ENCODE measurements at places on chromosomes 4 and X.

- no peak for DNase-seq
Observed at GRCh38 chrX:41734530-41734929, 10.5 kb downstream of the GPR82 start.

DNA sequence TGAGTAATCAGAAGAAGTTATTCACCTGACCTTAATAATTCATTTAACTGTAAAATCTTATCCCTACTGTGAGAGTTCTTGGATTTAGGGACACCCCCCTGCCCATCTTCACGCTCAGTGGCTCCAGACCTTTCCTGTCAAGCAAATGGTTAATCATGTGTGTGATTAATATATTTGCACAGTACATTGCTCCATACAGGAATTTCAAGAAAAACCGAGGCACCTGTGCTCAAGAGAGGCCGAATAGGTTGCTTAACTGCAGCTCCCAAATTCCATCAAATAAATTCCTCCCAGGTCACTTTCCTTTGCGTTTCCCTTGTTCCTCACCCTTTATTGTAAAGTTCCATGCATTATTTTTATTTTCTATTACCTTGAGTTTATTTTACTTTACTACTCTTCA is 119.5 kb downstream of the STOX2 start:
- DNase-seq, result no peak

DNA sequence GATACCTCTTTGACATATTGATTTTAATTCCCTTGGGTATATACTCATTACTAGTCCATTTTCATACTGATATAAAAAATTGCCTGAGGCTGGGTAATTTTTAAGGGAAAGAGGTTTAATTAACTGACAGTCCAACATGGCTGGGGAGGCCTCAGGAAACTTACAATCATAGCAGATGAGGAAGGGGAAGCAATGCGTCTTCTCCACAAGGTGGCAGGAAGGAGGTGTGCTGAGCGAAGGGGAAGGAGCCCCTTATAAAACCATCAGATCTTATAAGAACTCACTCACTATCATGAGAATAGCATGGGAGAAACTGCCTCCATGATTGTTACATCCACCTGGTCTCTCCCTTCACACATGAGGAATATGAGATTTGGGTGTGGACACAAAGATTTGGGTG is 42.4 kb downstream of the MSX1 start:
- DNase-seq, result no peak

- no peak for DNase-seq
Observed at GRCh38 chrX:662126-662525, 31.5 kb downstream of the SHOX start.

GRCh38 chr4:74480267-74480666 is 35.3 kb downstream of the AREG start:
- DNase-seq, result no peak

GRCh38 chrX:112636951-112637581 is 42.7 kb downstream of the LHFPL1 start:
- DNase-seq, result no peak

DNA sequence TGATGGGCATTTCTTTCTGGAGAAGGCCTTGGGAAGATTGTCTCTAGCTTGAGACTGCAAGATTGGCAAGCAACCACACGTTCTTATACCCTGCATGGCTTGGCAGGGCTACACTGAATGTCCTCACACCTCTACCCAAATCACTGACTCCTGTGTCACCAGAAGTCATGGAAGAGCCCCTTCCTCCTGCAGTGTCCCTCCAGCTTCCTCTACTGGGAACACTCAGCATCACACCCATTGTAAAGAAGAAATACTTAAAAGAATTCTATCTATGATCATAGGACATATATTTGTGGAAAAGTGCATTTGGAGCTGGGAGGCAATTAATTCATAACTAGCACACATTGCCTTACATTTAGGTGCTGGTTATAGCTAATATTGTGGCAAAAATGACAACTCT is 113.1 kb downstream of the CCSER1 start:
- DNase-seq, result no peak

DNA sequence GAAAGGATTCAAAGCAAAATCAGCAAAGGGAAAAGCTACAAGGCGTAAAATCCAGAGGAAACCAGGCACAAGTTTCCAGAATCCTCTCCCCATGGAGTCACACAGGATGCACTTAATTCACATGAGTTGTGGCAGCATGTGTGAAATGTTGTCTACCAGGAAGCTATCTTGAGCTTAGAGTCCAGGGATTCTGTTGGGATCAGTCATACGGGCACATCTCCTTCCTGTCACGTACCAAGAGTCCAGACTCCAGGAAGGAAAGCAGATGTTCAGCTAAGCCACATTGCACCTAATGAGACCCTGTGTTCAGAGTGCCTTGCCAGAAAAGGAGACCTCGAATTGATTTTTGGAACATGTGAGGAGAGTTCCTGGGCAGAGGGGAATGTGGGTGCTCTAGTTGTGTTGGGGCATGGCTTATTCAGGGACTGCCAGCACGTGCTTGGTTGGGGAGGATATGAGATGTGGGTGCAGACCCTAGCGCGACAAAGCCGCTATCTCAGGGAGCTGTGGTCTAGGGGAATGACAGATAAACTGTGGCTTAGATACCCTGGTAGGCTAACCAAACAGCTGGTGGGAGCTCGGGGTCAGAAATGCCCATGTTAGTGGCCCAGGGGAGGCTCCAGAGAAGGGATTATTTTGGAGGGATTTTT is 70.0 kb downstream of the EVC start:
- no peak for DNase-seq

GRCh38 chrX:85493821-85494220 is 114.4 kb upstream of the POF1B start:
- DNase-seq, result no peak

GRCh38 chr4:47071901-47072341 is 40.6 kb downstream of the GABRB1 start:
- DNase-seq, result no peak

DNA sequence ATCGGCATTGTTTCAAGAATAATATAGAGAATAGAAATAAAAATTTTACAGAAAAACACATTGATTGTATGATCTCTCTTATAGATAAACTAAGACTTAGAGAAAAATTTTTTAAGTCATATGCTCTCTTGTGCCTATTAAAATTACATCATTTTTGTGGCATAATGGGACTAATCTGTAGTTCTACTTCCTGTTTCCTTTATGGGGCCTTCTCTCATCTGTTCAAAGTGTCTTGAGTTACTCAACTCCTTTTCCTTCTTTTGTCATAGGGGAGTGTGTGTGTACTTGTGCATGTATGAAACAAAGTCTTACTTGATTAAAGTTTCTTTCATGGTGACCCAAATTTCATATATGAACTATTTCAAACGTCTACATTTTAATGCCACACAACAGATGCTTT is 1448.9 kb upstream of the TENM3 start:
- DNase-seq, result no peak

DNA sequence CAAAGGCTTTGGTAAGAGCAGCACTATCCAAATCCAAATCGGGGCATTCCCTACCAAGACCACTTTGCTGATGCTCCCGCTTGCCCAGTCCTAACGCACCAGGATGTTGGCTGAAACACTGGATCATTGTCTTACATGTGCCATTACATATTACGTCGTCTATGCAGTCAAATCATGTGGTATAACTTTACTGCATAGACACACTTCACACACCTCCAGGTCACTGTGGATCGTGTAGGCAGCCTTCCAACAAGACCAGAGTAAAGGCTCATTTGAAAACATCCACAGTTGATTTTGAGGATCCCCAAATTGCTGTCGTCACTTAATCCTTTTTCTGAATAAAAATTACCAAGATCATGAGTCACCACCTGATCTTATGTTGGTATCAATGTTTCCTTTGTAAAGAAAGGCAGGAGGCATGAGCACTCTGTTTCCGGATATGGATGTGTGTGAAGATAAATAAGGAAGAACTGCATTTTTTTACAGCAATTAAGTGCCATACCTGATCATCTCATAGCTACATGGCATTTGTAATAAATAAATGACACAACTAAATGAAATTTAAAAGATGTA is 18.5 kb downstream of the TENM3 start:
- DNase-seq, result no peak

DNA sequence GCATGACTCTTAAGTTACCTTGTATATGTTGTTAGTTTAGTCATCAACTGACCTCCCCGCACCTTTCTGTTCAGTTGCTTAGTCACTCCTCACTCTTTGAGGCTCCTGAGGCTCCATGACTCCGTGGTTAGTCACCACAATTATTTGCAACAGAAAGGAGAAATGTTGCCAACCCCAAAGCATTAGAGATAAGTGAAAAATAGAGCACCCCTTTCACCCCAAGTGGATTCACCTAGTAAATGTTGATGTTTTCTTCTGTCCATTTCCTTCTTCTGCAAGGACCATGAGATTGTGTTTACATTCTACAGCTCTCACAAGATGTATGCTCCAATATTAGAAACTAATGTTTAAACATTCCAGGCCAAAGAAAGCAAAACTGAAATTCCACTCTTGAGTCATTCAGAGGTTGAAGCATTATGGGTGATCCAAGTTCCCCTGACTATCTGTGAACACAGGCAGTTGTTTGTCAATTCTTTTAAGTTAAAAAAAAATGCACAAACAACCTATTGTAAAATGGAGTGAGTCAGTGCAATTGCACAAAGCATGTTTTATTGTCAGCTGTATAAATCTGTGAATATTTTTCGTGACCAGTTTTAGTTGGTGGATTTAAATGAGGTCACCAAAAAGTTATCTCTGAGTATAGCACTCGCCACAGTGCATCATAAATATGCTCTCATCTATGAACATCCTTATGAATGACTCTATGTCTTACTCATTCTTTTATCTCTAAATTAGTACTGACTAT is 552.4 kb upstream of the MAGEB2 start:
- DNase-seq, result no peak

DNA sequence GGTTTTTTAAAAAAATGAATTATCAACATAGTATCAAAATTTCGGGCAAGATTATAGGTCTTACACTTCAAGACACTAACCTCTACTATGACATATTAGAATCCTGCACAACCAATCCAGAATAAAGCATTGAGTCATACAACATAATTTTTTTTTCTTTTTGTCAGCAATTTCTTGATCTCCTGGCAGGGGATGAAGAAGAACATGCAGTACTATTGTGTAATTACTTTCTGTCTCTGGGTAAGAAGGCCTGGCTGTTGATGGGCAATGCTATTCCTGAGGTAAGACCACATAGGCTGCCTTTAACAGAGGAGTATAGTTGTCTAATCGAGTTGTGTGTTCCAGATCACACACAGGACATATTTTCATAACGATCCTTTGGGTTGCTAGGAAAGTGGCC is 67.5 kb downstream of the FBXL5 start:
- DNase-seq, result no peak

DNA sequence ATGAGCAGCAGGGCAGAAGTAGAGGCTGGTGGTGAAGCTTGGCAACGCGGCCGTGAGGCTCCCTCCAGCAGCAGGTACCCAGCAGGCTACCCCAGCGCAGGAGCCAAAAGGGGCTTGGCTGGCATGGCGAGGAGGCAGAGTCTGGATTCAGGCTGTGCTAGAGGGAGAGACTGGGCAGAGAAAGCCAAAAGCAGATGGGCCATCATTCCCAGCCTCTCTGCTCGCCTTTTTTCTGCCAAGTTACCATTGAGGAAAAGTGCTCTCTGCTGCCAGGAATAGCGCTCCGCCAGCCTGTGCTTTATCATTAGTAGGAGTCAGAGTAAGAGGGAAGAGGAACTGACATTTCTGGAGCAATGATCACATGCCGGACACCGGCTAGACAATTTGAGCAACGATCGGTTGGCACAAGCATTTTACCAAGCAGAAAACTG is 28.7 kb upstream of the MAP3K15 start:
- DNase-seq, result no peak

DNA sequence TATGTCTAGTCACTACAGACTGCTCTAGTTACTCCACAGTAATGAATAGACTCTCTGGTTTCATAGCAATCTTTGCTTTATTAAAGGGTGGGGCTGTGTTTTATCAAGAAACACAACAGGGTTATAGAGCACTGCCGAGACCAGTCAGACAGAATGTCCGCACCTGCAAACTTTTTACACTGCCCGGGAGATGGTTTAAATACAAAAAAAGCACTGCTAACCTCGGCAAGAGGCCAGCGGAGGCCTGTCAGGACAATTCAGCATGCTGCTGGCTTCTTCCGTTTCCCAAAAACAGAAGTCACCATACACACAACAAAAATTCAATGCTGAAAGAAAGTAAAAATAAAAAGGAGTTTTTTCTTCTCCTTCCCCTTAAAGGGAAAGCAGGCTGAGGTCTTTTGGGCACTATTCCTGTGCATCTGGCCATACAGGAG is 67.4 kb downstream of the IRF2 start:
- DNase-seq, result no peak

GRCh38 chrX:17788439-17788838 is 51.1 kb downstream of the SCML1 start:
- DNase-seq, result peak; percentile 33

DNA sequence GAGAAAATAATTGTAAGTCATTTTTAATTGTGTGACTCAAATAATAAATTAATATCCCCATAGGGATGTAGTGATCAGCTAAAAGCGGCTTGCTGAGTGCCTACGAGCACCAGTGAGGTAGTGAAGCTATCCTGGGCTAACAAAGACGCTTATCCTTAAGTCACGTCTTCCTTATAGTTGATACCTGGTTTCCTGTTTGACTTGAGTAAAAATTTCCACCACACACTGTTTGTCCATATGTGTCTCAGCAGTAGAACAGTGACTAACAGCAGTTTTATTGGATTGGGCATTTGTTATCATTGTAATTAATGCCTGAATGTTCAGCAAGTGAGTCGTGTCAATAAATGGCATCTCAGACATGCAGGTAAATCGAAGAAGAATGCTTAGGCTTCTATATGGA is 241.1 kb downstream of the GRXCR1 start:
- no peak for DNase-seq

DNA sequence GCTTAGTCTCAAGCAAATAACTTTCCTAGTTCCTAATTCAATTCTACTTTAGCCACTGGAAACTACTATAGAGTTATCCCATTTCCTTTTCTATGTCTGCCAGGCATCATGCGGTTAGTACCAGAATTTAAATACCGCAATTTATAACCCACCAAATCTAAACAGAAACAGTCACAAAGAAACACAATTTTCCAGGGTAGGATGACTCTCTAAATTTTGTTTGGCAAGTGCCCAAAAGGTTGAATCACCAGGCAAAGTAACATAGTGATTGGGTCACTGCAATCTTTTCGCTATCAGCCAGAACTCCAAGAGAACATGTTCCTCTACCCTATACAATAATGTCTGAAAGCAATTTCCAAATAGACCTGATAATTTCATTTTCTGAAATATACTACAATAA is 240.2 kb upstream of the GRIA3 start:
- no peak for DNase-seq

DNA sequence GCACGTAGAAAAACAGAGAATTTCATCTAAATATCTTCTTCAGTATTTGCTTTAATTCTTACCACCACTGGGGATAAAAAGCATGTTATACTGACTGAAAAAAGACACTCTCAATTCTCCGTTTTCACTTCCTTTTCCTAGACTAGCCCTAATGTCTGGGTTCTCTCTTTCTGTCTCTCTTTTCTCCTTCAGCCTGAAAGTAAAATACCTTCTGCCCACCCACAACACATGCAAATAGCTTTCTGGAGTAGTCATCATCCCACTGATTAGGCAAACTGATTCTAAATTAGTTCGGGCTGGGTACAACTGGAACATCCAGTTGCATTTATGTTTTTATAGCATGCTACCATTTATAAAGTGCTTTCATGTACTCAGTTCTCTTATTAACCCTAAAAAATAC is 142.4 kb upstream of the ANKRD50 start:
- no peak for DNase-seq

GRCh38 chrX:3345281-3346191 is 916 bp downstream of the MXRA5 start:
- DNase-seq, result no peak

GRCh38 chr4:22650771-22651170 is 42.0 kb upstream of the GBA3 start:
- DNase-seq, result no peak

GRCh38 chrX:38276089-38276488 is 51.2 kb downstream of the RPGR start:
- no peak for DNase-seq
